SJCRH30 (cell line): ENCODE measurements at places on chromosomes 6 and 20.

DNA sequence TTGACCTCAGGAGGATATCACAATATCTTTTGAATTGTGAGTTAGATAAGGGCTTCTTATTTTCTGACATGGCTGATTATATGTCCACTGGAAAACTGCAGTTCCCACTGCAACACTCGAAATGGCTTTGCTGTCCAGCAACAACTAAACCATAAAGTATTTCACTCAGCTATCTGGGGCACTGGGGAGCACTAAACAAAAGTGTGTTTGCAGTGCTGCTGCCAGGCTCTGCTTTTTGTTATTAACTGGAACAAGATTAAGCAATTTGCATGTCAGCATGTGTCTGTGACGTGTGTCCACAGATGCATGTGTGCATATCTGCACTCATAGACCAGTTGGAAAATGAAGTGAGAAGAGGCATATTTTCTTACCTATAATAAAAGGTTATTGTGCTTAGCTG lies 107.8 kb upstream of the CCN2 start:
- no peak for DNase-seq

DNA sequence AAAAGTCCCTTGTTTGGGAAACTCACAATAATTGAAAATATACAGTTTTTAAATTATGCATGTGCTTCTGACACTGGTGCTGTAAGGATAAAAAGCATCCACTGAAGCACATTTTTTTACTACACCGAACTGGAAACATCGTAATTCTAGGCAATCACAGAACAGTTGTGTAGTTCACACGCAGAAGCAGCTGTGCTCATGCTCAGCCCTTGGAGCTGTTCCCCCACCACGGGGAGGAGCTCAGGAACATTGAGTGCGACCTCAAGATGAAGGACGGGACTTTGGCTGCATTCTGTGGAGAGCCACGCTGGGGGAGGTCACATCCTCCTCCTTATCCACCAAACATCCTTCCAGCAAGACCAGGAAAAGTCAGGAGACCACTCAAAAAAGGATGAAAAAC lies 466.3 kb upstream of the CDH4 start:
- DNase-seq = no peak

GRCh38 chr6:168386973-168387372 lies 54.0 kb upstream of the SMOC2 start:
- no peak for DNase-seq

GRCh38 chr6:50962213-50962759 lies 143.6 kb downstream of the TFAP2B start:
- DNase-seq = no peak
